Skin of body (tissue), 3 donors: ENCODE measurements at places on chromosomes 6 and 20. TPM values are rescaled to one million over a fixed set of nuclear protein-coding genes. Genes with fewer than 3 reads are reported as not detected.

CRIP3 gene
- 1.1 TPM for total RNA-seq

GRM4 gene
- 0.69 TPM for total RNA-seq

C20orf144 gene
- total RNA-seq: not detected

DEFB132 gene
- total RNA-seq: not detected

SUMO4 gene
- 6.5 TPM for total RNA-seq

SPDEF gene
- total RNA-seq: 0.89 TPM

OTOR gene
- not detected for total RNA-seq

ZBP1 gene
- total RNA-seq: 1.5 TPM

CCN6 gene
- 0.39 TPM for total RNA-seq

PRPH2 gene
- total RNA-seq: 2.8 TPM

HLA-DRB1 gene
- total RNA-seq: 20.7 TPM

TSPO2 gene
- 0.79 TPM for total RNA-seq

HLA-G gene
- 0.10 TPM for total RNA-seq

MACROD2 gene
- 17.6 TPM for total RNA-seq

ANGPT4 gene
- total RNA-seq: 0.10 TPM

CRISP3 gene
- total RNA-seq: 7.4 TPM

MCCD1 gene
- total RNA-seq: not detected

EYA4 gene
- total RNA-seq: 5.7 TPM

IL17F gene
- not detected for total RNA-seq

EPPIN gene
- not detected for total RNA-seq

CRISP2 gene
- total RNA-seq: not detected

ENPP1 gene
- total RNA-seq: 16.2 TPM

ELOVL2 gene
- 0.59 TPM for total RNA-seq

APOM gene
- 1.2 TPM for total RNA-seq

PFDN4 gene
- total RNA-seq: 41.3 TPM

ABT1 gene
- total RNA-seq: 12.3 TPM
